ENCODE measurements at places on chromosomes 13 and 19. TPM values are rescaled to one million over a fixed set of nuclear protein-coding genes. Genes with fewer than 3 reads are reported as not detected.

The PGLYRP1 gene
- 0.22 TPM for polyA plus RNA-seq

DNA sequence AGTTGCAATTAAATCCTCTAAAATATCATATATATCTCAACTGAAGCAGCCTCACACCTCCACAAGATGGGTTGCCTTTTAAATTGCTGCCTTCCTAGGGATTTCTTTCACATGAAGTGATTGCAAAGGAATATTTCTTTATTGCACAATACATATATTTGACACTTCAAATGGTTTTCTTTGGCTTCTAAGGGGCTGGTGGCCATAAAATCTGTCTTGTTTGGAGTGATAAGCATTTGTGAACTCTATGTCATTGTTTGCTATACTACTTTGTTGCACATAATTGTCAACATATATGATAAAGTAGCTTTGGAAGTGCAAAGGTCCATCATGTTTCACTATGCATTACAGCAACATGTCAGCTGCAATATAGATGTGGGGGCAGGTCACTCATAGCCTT, 2380.9 kb downstream of the PCDH9 start:
- DNase-seq: no peak

GRCh38 chr13:60986301-60986700, 429.3 kb downstream of the PCDH20 start:
- DNase-seq: no peak

The LILRB4 gene
- polyA plus RNA-seq: 1.1 TPM

- DNase-seq: no peak
Measured at GRCh38 chr13:90690458-90691080, 656.9 kb upstream of the MIR17HG start.

GRCh38 chr13:108929532-108930206, 300.3 kb downstream of the MYO16 start:
- DNase-seq: no peak

The ZC3H13 gene
- 71.3 TPM for polyA plus RNA-seq

The LHB gene
- not detected for polyA plus RNA-seq

The GRK1 gene
- 0.06 TPM for polyA plus RNA-seq

The KCTD4 gene
- 0.74 TPM for polyA plus RNA-seq

The WTIP gene
- 36.5 TPM for polyA plus RNA-seq

The CD209 gene
- 1.0 TPM for polyA plus RNA-seq

GRCh38 chr19:42066075-42066754, 3.8 kb downstream of the GRIK5 start:
- no peak for DNase-seq

DNA sequence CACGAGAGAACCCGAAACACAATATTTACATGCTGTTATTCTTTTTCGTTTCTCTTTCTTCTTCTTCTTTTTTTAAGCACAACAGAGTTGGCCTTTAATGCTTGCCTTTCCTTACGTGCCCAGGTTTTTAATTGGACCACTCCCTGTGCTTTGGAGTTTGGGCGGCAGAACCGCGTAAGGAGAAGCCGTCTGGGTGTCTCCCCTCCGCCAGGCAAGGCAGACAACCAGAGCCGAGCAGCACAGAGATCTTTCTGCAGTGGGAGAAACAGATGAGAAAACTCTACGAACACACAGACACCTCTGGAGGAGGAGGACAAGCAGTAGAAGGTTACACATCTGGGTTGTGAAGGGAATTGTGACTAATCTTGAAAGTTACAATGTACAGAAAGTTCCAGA, 150.0 kb upstream of the UBL3 start:
- no peak for DNase-seq

All from right renal pelvis (tissue), 4 donors.